GM23248 (cell line): ENCODE measurements at places on chromosomes 2 and 18. TPM values are rescaled to one million over a fixed set of nuclear protein-coding genes. Genes with fewer than 3 reads are reported as not detected.

Gene ANKRD30BL
- not detected in 2 replicates for total RNA-seq

Gene SERPINB10
- total RNA-seq, result not detected in 2 replicates

Gene AFTPH
- total RNA-seq, result 20.1 and 26.2 TPM in 2 replicates

Gene TFCP2L1
- not detected in 2 replicates for total RNA-seq

Gene SPEG
- total RNA-seq, result 26.5 and 32.1 TPM in 2 replicates

Gene SPP2
- not detected in 2 replicates for total RNA-seq

Gene RTP5
- total RNA-seq, result not detected in 2 replicates

Gene AFF3
- total RNA-seq, result 0.76 and 0.86 TPM in 2 replicates

Gene AGBL5
- 15.2 and 17.8 TPM in 2 replicates for total RNA-seq

Gene SCN7A
- total RNA-seq, result not detected in 2 replicates

Gene VWC2L
- total RNA-seq, result not detected in 2 replicates

Gene SLC16A14
- total RNA-seq, result not detected in 2 replicates

Gene SPC25
- total RNA-seq, result 3.4 and 3.7 TPM in 2 replicates

Gene PXDN
- 263 and 291 TPM in 2 replicates for total RNA-seq

Gene DNAJC5G
- total RNA-seq, result not detected in 2 replicates

Gene TCF7L1
- 0.38 and 0.65 TPM in 2 replicates for total RNA-seq

Gene FABP1
- total RNA-seq, result not detected in 2 replicates
